Stimulated activated CD8-positive, alpha-beta memory T cell treated with anti-CD3 and anti-CD28 coated beads, Interleukin-15, amount 100 ng/mL, for 48 hours (primary cell): ENCODE measurements at places on chromosomes 11 and 22.

DNA sequence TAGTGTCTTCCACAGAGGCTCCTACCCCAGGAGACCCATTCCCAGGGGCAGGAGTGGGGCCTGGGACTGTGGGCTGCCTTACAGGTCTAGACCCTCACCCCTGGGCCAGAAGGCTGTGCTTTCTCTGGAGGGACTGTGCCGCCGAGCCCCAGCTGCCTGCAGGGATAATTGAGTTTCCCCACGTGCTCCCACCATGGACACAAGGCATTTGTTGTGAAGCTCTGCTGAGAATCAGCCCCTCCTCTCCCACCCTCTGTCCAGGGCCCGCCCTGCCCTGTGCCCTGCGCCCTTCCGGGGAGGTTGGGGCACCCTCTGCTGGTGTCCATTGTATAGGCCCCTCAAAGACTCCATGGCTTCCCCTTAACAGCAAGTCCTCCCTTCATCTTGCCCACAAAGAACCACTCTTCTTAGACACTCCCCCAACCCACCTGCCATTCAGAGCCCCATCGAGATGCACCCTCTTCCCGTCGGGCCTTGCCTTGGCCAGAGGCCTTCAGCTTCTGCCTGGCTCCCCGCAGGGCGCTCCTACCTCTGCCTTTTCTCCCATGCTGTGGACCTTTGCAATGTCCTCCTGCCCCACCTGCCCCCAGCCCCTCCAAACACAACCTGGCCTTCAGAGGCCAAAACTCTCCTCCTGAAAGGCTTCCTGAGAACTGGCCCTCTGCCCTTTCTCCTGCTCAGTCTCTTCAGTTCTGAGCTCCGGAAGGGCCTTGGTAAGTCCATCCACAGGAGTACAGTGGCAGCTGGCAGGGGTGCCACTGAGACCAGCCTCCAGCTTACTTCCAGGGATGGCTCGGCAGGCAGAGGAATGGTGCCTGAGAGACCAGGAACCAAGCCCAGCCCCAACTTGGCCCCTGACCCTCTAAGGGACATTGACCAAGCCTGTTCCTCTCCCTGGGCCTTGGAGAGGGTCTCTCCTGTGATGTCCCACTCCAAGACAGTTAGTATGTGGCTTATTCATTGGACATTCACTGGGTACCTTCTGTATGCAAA lies 22.4 kb downstream of the DUSP8 start:
- no peak for DNase-seq

DNA sequence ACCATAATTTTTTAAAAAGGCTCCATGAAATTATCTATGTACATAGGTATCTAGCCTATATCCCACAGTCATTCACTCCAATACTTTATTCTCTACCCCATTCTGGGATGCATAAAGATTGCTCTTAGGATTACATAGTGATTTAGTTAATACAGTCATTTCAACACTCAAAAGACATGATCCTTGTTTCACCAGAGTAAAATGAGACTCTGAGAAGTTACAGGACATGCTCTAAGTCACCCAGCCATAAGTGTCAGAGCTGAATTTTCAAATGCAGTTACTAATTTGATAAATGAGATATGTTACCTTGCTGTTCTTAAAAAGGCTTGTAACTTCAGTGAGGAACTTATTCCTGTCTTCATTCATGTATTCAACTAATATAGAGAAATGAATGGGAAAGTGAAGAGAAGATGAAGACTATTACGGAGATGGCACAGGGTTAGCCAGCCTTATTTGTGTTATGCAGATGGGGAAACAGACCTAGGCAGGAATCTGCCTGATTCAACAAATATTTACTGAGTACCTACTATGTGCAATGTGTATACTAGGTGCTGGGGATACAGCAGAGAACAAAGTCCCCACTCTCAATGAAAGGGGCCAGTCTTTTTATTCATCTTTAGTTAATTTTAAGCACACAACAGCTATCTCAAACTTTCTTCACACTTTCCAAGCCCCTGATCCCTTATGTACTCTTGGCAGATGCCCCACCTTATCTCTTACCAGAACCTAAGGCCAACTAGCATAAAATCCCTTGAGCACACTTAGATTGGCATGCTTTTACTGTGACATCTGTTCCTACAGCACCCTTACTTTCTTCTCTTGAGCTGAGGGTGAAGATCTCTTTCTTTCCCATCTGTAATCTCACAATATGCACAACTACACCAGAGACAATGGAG lies 21.6 kb downstream of the MAPK1 start:
- DNase-seq = no peak

GRCh38 chr11:22792497-22792896 lies 37.1 kb downstream of the SVIP start:
- no peak for DNase-seq

DNA sequence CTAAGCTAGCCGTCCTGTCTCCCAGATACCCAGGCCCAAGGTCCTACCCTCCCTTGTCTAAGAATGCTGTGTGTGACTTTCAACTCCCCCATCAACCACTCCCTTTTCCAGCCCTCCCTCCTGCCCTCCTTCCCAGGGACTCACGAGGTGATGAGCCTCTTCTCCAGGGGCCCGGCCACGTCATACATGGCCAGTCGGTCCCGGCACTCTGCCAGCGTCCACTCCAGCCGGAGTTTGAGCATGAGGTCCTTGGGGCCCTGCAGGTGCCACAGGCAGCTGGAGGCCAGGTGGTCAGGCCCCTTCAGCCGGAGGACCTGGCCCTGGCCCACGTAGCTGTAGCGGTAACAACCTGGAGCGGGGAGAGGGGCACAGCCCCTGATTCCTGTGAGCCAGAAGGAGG lies 20.1 kb downstream of the TMPRSS6 start:
- DNase-seq = no peak

- DNase-seq = no peak
Observed at GRCh38 chr22:20816559-20816958, 42.1 kb downstream of the PI4KA start.

- no peak for DNase-seq
Observed at GRCh38 chr11:86177302-86177701, 67.3 kb upstream of the EED start.

DNA sequence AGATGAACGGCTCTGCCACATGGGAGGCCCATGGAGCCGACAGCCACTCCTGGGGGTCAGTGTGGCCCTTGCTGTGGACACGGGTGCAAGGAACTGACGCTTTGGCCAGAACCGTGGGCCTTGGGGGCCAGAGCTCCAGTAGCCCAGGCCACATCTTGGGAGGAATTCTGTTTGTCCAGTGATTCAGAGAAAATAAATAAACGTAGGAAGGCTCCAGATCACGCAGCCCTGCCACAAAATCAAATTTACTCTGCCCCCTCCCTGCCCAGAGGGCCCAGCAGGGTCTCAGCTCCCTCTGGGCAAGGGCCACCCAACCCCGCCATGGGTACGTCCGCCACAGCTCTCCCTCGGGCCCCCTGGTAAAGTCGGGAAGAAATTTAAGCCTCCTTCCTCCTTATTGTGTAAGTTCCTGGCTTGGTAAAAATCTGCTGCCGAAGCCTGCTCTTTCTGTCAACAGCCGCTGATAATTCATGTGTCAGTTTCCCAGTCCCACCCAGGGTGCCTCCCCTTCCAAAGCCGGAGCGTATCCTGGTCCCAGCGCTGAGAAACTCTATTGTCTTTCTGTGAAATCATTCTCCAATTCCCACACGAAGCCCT lies 6.9 kb upstream of the MUC5AC start:
- DNase-seq = no peak

- no peak for DNase-seq
Observed at GRCh38 chr11:26749927-26750326, 28.1 kb upstream of the SLC5A12 start.

GRCh38 chr22:17858033-17858432 lies 83.8 kb upstream of the BID start:
- no peak for DNase-seq

- DNase-seq = no peak
Observed at GRCh38 chr11:299081-299891, at the start of gene IFITM5. Gene IFITM5 (minus strand): TSS chr11:299526. CDS start chr11:299490, 36 bp downstream.
